NCI-H2171 (cell line): ENCODE measurements at places on chromosomes 16 and 17.

DNA sequence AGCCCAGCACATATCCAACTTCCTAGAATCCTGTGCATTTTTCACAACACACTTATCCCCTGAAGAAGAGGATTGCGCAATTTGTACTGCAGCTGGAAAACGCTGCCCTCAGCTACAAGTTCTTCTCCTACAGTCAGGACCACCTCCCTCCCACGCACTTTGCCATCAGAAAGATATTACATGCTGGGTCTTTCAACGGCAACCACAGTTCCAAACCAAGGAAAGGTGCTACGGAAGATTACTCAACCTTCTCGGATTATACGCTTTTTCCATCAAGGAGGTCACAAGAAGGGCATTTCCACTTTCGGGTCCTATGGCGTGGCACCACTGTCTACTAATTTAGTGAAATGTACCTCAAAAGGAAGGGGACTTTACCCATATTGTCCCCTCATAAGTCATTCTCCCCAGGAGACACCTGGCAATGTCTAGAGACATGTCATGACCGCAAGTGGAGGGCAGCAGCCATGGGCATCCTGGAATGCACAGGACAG, 35.2 kb downstream of the USP7 start:
- DNase-seq = no peak

GRCh38 chr16:29745853-29746345, at the start of gene C16orf54:
C16orf54 (minus strand) TSS chr16:29745990; CDS start chr16:29744951, 1,039 bp downstream.
- no peak for DNase-seq

GRCh38 chr16:12214509-12214908, 238.0 kb downstream of the SNX29 start:
- DNase-seq = no peak

DNA sequence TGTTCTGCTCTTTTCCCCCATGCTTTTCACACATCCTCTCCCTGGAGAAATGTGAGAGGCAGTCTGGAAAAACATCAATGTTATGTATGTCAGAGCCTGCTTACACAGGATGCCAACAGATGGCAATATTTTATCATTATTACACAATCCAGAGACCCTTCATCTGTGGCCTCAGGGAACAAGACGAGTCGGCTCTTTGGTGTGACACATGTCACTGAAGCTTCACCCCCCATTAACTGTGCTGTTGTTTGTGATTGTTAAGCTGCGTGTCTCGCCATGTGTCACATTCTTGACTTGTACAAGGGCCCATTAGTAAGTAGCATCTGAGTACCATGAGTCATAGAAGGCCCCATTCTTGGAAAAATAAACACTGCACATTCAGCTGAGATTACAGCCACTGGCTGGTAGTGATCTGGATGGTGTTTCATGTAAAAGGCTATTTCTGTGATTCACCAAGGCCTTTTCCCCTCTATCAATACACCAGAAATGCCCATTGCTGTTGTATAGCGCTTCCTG, 682.1 kb upstream of the SOX9 start:
- peak; percentile 87 for DNase-seq

GRCh38 chr17:64491994-64492393, 4.9 kb downstream of the POLG2 start:
- no peak for DNase-seq

DNA sequence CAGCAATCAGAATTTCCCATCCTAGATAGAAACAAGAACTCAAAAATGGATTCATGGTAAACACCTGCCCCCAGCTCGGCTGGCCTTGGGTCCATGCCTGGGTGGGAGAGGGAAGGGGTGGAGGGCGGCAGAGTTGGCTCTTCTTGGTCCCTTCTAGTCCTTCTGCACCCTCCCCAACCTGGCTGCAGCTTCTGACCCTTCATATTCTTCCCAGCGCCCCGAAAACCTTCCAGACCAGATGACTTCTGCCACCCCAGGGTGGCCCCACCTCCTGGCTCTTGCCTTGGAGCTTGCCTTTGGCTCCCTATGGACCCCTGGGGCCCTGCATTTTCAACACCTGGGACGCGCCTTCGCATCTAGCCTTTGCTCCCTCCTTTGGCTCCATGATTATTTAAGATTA, 5.4 kb upstream of the GJD3 start:
- no peak for DNase-seq

- DNase-seq = no peak
Observed at GRCh38 chr16:73882033-73882432, 414.6 kb upstream of the PSMD7 start.

DNA sequence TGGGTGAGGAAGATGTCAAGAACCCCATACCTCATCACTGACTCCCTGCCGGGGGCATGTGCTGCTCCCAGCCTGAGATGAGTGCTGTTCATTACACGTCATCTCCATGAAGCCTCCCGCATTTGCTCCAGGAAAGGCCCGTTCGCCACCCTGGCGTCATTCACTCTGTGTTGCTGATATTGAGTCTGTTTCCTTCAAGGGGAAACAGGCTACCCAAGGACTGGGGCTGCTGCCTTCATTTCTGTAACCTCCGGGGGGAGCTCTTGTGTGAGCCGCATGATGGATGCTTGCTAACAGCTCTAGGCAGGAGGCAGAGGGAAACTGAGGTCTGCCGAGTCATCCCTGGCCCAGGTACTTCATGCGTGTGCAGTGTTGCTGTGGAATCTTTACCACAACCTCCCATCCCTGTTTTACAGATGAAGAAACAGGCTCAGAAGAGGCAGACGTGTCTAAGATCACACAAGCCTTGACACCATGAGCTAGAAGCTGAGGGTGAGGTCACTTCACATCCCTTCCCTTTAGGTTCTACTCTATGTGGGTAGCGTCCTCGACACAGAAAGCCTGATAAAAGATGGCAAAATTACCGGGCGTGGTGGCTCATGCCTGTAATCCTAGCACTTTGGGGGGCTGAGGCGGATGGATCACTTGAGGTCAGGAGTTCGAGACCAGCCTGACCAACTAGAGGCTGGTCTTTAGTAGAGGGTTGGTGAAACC, 3.5 kb upstream of the ARMC5 start:
- DNase-seq = no peak

DNA sequence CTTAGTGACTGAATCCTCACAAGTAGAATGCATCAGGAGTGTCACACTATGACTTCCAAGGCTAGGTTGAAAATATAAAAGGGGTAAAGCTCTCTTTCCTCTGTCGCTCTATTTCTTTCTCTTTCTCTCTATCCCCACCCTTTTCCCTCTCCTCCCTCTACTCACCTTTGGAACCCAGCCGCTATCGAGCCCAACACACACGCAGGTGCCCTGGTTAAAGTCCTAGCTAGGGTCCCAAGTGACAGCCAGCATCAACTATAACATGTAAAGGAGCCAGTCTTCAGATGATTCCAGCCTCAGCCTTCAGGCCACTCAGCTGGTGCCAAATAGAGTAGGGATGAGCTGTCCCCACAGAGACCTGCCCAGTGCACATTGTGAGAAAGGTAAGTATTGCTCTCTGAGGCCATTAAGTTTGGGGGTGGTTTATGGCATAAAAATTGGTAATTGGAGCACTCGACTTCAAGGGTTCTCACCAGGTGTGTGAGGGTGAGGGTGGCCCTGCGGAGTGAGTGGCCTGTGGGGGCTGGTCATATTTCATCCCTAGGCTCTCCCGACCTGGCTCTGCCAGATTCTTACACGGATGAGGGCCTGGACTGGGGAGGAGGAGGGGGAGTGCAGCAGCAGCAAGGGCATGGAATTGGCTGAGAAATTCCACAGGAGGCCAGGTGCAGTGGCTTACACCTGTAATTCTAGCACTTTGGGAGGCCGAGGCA, 14.9 kb upstream of the C16orf54 start:
- DNase-seq = no peak

- no peak for DNase-seq
Observed at GRCh38 chr16:81731649-81732048, 47.4 kb upstream of the PLCG2 start.

DNA sequence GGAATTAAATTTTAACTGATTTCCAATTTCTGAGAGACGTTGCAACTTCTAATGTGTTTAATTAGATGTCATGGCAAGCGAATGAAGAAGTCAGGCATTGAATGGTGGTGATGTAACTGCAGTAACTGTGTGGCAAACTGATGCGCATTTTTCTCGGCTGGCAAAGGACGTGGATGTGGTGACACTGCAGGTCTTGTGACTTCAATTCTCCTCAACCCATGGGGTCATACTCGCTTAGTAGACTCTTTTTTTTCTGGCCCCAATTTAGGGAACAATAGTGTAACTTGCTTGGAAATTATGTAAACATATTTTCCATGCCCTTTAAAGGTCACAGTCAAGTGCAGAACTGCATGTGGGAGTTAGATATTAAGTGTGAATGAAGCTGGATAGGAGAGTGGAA, 1.9 kb upstream of the FAM20A start:
- no peak for DNase-seq

DNA sequence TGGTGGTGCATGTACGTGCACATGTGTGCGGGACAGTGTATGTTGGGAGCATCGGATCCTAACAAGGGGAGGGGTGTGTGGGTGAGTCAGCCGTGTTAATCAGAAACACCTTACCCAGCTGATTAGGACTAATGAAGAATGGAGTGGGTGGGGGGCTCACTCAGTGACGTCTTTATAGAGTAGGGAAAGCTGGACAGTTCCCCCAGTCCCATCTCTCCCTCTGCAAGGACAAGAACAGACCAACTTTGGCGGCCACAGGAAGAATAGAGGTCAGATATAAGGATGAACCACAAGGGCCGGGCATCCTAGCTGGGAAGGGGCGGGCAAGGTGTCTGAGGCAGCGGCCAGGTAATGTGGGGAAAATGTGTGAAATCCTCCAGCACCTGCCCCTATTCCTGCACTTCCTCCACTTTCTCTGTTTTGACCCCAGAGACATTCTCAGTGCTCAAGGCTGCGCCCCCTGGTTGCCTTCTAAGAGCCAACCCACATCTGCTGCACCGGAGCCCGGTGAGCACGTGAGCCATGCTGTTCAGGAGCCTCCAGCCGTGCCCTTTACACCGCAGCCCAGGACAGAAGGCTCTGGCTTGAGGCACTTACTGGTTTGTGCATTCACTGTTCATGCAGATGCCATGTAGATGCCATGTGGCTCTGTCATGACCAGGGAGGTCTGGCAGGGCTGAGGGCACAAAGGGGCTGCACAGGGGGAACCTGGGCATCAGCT, 18.9 kb upstream of the TBX21 start:
- no peak for DNase-seq

GRCh38 chr16:75193730-75194444, 13.1 kb downstream of the CTRB2 start:
- DNase-seq = no peak

DNA sequence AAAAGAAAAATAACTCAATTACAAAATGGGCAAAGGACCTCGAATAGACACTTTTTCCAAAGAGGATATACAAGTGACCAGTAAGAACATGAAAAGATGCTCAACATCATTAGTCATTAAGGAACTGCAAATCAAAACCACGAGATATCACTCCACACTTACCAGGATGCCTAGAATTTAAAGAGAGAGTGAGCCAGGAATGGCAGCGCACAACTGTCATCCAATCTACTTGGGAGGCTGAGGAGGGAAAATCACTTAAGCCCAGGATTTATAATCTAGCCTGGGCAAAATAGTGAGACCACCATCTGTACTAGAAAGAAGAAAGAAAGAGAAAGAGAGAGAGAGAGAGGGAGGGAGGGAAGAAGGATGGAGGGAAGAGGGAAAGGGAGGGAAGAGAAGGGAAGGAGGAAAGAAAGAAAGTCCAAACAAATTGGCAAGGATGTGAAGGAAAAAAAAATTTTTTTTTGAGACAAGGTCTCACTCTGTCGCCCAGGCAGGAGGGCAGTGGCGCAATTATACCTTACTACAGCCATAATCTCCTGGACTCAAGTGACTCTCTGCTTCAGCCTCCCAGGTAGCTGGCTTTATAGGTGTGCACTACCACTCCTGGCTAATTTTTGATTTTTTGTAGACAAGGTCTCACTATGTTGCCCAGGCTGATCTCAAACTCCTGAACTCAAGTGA, 22.6 kb downstream of the TBX2 start:
- no peak for DNase-seq

DNA sequence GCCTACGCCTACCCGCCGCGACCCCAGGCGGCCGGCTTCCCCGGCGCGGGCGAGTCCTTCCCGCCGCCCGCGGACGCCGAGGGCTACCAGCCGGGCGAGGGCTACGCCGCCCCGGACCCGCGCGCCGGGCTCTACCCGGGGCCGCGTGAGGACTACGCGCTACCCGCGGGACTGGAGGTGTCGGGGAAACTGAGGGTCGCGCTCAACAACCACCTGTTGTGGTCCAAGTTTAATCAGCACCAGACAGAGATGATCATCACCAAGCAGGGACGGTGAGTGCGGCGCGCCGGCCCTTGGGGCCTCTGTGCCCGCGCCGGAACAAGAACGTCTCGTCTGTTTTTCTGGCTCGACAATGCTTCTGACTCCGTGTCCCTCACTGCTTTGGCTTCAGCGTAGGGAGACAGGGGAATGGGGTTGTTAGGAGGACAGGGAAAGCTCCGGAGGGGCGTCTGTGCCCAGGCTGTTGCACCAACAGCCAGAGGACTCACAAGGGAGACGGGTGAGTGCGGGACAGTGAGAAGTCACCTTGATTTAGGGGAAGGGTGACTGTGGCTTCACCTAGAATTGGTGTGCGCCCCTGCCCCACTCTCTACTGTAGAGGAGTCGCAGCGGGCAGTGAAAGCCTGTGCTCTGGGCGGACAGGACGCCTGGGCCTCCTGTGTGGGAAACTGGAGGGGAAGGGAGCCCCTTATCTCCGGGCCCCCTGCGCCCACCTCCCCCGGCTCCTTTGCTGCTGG, 806 bp downstream of the TBX21 start:
- no peak for DNase-seq

DNA sequence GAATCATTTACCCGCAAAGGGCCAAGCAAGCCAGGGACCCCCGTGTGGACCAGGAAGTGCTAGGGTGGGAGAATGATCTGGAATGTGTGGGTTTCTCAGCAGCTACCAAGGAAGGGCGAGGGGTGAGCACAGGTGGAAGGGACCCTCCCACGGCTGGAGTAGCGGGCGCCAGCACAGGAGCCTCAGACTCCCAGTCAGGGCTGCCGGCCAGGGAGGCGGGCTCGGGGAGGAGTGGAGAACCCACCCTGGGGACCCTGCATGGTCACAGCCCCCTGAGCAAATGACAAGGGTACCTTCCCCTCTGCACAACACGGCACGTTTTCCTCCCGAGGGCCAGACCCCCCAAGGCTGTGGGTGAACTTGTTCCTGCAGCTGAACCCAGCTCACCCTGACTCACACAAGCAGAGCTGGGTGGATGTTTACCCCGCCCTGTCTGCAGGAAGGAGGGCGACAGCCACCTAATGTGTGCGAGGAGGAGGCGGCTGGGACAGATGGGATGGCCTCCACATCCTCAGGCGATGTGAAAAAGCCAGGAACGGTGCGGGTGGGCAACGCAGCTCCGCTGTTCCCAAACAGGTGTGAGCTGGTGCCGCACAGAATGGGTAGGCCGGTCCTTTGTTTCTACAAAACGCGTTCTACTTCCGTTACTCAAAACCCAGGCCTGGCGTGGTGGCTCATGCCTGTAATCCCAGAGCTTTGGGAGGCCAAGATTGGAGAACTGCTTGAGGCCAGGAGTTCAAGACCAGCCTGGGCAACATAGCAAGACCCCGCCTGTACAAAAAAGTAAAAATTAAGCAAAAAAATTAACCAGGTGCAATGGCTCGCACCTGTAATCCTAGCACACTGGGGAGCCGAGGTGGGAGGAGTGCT, 6.2 kb downstream of the ECI1 start:
- no peak for DNase-seq
